GM19239 (cell line): ENCODE measurements at places on chromosomes 2 and 18.
A peak's percentile ranks its signal among the peaks of the same experiment; 100 is the strongest.

- no peak for DNase-seq
Measured at GRCh38 chr2:239583879-239584859, 183.3 kb upstream of the HDAC4 start.

GRCh38 chr2:193824474-193824873 is 1629.7 kb upstream of the TMEFF2 start:
- no peak for DNase-seq

DNA sequence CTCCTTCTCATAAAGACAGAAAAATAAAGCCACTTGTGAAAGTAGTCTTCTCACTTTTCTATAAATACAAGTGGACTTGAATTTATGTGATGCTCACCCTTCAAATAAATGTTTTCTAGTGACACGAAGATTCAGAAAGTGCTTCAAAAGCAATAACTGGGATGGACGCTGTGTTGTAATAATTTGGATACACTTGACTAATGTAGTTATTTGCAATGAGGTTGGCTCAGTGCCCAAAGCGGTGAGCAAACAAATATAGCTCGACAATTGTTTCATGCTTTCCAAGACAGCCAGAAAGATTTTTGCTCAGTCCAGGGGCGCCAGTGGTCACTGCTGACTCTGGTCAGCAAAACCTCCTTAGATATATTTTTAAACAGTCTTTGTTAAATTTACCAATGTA is 278.6 kb upstream of the KLHL14 start:
- DNase-seq = no peak

GRCh38 chr2:100178085-100178788 is 35.8 kb upstream of the AFF3 start:
- DNase-seq = no peak

- peak; percentile 62 for DNase-seq
Measured at GRCh38 chr2:98569197-98569793, 39.0 kb downstream of the COA5 start.

GRCh38 chr2:96913398-96914202 is 43.7 kb upstream of the SEMA4C start:
- DNase-seq = peak; percentile 60

GRCh38 chr18:6406075-6406909 is 8.4 kb downstream of the L3MBTL4 start:
- no peak for DNase-seq

DNA sequence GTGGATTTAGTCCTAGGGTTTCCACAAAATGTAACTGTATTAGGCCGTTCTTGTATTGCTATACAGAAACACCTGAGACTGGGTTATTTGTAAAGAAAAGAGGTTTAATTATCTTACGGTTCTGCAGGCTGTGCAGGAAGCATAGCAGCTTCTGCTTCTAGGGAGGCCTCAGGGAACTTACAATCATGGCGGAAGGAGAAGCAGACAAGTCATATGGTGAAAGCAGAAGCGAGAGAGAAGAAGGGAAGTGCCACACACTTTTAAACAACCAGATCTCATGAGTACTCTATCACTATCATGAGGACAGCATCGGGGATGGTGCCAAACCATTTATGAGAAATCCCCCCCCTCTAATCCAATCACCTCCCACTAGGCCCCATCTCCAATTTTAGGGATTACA is 9.5 kb upstream of the CCDC68 start:
- no peak for DNase-seq

GRCh38 chr2:66437691-66438497 is 3.0 kb downstream of the MEIS1 start:
- DNase-seq = no peak

DNA sequence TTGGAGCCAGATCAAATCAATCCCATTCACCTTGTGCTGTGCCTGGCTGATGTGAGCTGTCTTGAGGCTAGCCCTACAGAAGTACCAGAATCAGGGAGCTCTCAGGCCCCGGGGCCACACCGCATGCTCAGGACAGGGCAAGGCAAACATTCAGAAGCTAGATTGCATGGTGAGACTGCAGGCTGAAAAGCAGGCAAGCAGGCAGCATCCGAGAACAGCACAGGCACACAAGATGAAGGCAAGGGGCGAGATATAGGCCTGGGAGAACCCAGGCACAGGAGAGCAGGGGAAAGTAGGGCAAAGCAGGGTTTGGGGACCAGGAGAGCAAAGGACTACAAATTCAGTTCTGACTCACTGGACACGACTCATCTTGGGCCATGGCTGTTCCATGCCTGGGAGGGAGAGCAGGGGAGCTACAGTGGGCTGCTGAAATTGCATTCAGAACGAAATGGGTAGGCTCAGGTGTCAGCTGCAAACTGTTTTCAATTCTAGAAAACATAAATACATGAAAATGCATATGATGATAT is 59.6 kb downstream of the GALNT14 start:
- DNase-seq = no peak

DNA sequence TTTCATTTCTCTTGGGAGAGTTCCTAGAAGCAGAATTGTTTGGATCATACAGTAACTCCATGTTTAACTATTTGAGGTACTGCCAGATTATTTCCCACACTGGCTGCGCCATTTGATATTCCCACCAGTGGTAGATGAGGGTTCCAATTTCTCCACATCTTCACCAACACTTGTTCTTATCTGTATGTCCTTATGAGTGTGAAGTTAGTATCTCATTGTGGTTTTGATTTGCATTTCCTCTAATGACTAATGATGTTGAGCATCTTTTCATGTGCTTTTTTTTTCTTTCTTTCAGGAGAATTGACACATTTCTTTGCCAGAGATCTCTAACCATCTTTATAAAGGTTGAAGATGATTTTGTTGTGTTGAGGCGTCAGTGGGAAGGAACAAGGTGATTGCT is 4.1 kb upstream of the MGAT5 start:
- no peak for DNase-seq

- DNase-seq = no peak
Measured at GRCh38 chr2:39696101-39696553, 30.4 kb downstream of the TMEM178A start.

GRCh38 chr2:204479557-204479956 is 65.7 kb upstream of the PARD3B start:
- DNase-seq = no peak

- no peak for DNase-seq
Measured at GRCh38 chr2:180463608-180464007, 456.5 kb upstream of the CWC22 start.

DNA sequence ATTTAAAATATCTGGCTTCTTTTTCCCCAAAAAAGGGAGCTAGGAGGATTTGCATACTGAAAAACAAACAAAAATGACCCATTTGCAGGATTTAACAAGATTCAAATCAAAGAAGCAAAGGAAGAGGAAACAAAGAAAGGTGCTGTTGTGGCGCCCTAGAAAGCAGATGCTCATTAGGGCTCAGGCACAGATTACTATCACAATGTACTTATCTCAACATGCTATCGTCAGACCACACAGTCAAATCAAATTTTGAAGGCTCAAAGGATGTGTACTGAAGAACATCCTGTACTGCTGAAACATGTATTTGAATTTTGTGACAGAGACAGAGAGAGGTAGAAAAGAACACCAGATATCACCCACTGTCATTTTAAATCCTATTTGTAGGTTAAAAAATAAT is 10.9 kb downstream of the RBMS1 start:
- no peak for DNase-seq

GRCh38 chr2:231058761-231059550 is 2.3 kb downstream of the PSMD1 start:
- DNase-seq = no peak

DNA sequence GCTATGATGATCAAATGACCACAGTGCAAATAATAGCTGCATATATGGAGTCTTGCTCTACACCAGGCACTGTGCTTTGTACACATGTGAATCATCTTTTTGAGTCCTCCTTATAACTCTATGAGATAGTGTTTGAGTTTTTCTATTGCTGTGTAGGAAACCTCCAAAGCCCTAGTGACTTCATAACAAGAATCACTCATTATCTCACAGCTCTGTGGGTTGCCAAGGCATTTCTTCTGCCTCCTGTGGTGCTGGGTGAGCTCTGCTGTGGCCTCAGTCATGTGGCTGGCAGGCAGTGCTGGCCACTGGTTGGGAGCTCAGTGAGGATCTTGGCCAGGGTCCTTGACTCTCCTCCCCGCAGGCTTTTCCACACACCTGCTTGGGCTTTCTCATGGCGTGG is 153.4 kb downstream of the CAPN13 start:
- DNase-seq = no peak

- no peak for DNase-seq
Measured at GRCh38 chr2:26080356-26080755, 46.5 kb downstream of the RAB10 start.

DNA sequence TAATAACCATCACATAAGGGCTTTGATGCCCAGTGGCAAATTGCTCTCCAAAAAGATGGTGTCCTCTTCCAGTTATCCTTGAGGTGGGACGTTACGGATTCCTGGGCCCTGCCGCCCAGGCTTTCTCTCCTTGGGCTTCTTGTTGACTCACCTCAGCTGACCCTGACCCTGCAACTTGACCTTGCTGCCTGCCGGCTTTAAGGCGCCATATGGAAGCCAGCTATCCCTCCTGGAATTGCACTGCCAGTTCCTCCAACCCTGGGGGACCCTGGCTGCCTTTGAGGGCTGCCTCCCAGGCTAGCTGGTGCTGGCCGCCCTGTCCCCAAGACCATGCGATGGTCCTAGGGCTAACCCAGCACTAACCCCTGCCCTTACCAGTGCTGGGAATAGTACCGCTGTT is 28.3 kb upstream of the B3GNT7 start:
- DNase-seq = no peak

DNA sequence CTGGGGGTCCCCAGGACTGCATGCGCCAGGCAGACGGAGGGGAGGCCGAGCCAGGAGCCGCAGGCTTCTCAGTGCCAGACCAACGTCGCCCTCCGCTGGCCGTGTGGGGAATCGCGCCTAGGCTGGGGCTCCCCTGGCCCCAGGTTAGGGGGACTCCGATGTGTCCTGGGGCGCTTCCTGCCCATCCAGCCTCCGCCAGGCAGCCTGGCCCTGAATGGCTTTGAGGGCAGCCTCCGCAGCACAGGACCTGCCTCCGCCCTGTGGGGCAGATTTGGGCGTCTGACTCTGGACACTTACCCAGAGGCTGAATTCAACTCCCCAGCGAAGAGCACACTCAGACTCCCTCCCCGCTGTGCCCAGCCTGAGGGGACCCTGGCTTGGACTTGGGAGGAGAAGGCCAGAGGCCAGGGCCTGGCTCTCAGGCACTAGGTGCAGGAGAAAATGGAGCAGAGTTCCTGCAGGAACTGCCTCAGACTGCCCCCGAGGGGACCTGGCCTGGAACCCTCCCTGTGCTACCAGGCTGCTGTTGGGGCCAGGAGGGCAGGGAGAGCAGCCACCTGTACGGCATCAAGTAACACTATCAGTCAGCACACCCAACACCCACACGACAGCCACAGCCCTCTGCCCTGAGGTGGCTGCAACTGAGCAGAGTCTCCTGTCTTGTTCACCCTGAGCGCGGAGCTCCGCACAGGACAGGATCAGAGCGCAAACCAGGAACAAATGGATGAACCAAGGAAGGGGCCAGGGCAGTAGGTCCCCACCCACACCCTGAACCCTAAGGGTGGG is 597 bp upstream of the TEKT4 start:
- no peak for DNase-seq

GRCh38 chr2:209870067-209870466 is 98.4 kb downstream of the UNC80 start:
- no peak for DNase-seq

DNA sequence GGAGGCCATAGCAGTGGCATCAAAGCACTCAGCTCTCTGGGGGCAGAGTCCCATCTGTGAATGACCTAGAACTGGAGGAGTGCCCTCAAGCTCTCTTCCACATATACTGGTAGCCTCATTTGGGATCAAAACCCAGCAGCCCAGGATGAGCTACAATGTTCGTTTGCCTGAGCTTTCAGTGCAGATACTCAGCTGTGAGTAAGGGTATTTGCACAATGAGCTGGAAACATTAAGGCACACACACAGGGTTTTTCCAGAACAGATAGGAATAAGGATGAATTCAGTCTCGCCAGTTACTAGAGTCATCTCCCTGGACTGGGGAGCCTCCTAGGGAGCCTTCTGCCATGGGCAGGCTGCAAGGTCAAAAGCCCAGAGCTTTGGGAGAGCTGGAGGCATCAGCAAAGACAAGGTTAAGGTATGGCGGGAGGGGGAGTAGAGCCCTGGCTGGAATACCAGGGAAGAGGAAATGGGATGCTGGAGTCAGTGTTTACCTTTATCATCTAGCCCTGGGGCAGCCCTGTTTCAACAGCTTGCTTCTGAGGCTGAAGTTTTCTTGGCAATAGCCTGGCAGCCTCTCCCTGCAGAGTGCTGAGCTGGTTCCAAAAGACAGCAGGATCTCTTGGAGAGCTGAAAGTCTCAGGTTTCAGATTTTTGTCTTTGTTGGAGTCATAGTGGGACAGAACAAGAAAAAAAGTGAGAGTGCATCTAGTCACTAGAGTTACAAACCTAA is 187.7 kb downstream of the LOXHD1 start:
- no peak for DNase-seq

DNA sequence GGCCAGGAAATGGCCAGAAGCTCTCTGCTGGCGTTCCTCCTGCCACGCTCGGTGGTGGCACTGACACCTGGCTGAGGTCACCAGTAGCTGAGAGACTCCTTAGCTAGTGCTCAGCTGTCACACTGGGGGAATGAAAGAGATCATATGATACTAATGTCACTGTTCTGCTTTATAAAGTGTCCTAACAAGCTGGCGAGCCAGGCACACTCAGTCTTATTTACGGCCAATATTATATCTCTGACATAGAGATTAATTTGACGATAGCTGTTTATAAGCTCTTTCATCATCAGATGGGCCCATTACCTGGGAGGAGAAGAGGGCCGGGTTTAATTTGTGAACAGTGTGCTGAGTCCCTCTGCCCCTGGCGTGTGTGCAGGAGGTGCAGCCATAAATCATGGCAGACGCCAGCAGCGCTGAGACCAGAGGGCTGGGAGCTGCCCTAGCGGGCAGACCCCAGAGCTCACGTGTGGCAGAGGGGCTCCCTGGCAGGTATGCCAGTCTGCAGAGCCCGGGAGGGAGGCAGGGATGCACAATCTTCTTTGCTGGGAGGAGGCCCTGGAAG is 246.5 kb downstream of the HAUS1 start:
- DNase-seq = no peak

GRCh38 chr2:165582409-165582808 is 112.9 kb downstream of the CSRNP3 start:
- DNase-seq = no peak

- DNase-seq = no peak
Measured at GRCh38 chr2:212814941-212815340, 276.3 kb upstream of the ERBB4 start.

DNA sequence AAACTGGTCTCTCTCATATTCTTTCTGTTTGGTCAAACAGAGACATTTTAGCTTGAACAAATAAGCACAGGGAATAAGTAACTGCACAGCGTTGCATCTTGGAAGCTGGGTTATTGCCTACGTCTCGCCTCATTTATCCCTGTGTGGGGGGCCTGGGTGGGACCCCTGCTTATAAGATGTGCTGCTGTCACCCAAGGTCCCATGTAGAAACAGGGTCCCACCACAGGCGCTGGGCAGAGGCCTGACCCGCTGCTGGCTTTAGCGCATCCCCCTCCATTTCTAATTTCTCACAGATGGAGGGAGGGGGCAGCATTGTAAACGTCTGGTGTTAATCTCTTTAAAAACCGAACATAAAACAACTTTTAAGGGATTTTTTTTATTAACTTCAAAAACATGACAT is 207.8 kb downstream of the HDAC4 start:
- no peak for DNase-seq

- no peak for DNase-seq
Measured at GRCh38 chr18:37564711-37565100, 892 bp downstream of the CELF4 start.
